ENCODE measurements at places on chromosomes 7 and 10. TPM values are rescaled to one million over a fixed set of nuclear protein-coding genes. Genes with fewer than 3 reads are reported as not detected.

The PILRA gene
- 0.65 TPM for total RNA-seq

The LIPJ gene
- total RNA-seq, result not detected

DNA sequence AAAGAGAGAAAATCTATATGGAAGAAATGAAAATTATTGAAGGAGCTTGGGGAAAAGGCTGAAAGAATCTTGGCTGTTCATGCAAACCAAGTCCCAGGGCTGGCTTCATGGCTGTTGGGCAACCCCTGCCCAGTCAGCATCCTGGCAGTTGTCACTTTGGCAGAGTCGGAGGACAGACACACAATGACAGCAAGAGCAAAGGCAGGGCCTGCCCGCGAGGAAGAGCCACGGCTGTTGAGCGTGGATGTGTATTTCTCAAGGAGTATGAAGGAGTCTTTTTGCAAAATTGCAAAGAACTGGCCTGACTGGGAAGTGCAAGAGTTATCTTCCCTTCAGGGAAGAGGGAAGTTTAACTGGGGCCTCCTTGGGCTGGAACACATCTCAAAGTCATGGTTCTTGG is 11.7 kb downstream of the PTPRE start:
- DNase-seq, result no peak
- no peaks in the 10 kb centered on the region for H3K27me3 ChIP-seq
- H3K4me1 ChIP-seq, result peaks cover 26% of the 10 kb centered on the region
- no peak overlapping the region for H3K4me3 ChIP-seq

DNA sequence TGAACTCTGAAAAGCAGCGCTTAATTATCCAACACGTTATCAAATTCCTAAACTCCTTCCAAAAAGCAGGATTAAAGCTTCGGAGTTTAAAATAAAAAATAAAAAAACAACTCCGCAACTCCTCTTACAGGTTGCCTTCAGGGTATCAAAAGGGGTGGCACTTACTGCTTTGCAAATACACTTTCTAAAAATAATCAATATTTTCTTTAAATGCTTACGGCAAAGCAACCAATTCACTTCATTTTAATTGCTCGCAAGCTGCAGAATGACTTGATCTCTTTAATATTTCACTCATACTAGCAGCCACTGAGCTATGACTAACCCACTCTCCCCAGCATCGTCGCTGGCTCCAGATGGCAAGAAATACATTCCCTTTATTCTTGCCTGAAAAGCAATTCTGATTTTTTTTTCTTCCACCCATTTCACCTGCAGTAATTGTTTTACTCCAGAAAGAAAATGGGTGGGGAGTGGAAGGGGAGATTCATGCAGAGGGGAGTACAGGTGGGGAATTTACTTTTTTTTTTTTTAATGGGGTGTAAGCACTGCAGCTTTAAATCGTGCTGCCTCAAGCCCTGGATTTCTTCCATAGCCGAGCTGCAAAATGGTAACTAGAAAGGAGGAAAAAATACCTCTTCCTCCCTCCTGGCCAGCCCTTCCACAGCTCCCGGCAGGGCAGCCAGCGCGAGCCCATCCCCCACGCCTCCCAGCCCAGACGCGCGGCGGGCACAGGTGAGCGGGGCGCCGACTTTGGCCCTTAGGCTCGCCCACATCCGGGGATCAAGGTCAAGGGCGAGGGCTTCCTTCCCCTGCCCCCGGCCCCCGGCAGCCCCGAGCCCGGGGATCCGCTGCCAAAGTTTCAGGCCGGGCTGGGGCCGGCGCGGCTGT is 54.2 kb upstream of the FHIP2A start:
- peak; percentile 52 for DNase-seq
- no peaks in the 10 kb centered on the region for H3K27me3 ChIP-seq
- H3K36me3 ChIP-seq, result no peaks in the 10 kb centered on the region
- H3K27ac ChIP-seq, result no peak overlapping the region
- peaks cover 9% of the 10 kb centered on the region for H3K4me1 ChIP-seq
- H3K4me3 ChIP-seq, result peak overlapping the region; percentile 74

GRCh38 chr10:100725071-100725471 is 20.3 kb upstream of the PAX2 start:
- H3K4me1 ChIP-seq, result peaks cover 3% of the 10 kb centered on the region
- no peak overlapping the region for H3K4me3 ChIP-seq
- no peak for DNase-seq
- no peaks in the 10 kb centered on the region for H3K36me3 ChIP-seq
- H3K27ac ChIP-seq, result no peak overlapping the region
- peaks cover 48% of the 10 kb centered on the region for H3K27me3 ChIP-seq

GRCh38 chr10:6083523-6084475 is 5.0 kb upstream of the RBM17 start:
- H3K36me3 ChIP-seq, result peaks cover 12% of the 10 kb centered on the region
- H3K4me3 ChIP-seq, result no peak overlapping the region
- H3K27ac ChIP-seq, result no peak overlapping the region
- H3K27me3 ChIP-seq, result peaks cover 53% of the 10 kb centered on the region
- no peak for DNase-seq

- no peak overlapping the region for H3K27ac ChIP-seq
- DNase-seq, result no peak
- no peaks in the 10 kb centered on the region for H3K36me3 ChIP-seq
- H3K27me3 ChIP-seq, result no peaks in the 10 kb centered on the region
- no peak overlapping the region for H3K4me3 ChIP-seq
These were observed 24.6 kb downstream of the VSIR start for GRCh38 chr10:71748671-71749191.

DNA sequence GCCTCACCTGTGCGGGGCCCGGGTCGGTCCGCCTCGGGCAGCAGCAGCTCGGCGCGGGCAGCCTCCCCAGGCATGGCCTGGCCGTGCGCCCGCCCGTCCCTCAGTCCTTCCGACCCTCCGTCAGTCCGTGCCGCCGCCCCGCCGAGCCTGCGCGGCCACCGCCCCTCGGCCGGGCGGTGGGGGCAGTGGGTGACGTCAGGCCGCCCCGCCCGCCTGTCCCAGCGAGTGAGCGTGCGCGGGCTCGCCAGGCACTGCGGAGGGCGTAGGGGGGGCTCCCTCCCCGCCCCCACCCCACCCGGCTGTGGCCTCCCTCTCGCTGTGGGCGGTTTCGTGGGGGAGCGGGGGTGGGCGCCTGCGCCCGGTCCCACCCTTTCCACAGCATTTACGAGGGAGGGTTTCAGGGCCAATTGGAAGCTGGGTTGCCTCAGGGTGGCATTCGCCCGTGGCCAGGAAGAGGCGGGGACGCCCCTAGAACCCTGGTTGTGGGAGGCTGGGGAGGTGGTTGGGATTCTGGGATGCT is at the start of gene NACAD:
TSS of gene NACAD (minus strand) at position 149 of the 520 bp plus-strand sequence. CDS start at position 74, 75 bp downstream.
- no peak within 1 kb of the TSS for H3K4me3 ChIP-seq
- peaks cover 12% of the 10 kb centered on the region for H3K4me1 ChIP-seq
- no peaks in the 10 kb centered on the region for H3K27me3 ChIP-seq

DNA sequence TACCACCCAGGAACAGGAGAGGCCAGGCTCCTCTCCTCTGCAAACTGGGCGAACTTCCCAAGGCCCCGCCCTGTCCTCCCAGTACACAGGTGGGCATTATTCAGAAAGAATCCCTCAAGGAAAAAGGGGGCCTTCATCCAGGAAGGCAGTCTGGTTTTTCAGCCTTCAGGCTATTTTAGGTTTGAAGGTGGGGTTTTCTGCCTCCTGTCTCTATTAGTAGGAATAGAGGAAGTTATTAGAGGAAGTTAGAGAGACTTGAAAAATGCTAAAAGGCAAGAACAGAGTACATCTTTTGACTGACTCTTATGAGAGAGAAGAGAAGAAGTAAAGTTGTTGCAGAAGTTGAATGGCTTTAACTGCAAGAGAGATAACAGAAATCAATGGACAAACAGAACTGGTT is 250.9 kb upstream of the SORCS1 start:
- no peak for DNase-seq
- H3K27me3 ChIP-seq, result no peaks in the 10 kb centered on the region
- H3K4me3 ChIP-seq, result no peak overlapping the region

The OR6V1 gene
- total RNA-seq, result not detected

The ERCC6 gene
- total RNA-seq, result 54.0 TPM

DNA sequence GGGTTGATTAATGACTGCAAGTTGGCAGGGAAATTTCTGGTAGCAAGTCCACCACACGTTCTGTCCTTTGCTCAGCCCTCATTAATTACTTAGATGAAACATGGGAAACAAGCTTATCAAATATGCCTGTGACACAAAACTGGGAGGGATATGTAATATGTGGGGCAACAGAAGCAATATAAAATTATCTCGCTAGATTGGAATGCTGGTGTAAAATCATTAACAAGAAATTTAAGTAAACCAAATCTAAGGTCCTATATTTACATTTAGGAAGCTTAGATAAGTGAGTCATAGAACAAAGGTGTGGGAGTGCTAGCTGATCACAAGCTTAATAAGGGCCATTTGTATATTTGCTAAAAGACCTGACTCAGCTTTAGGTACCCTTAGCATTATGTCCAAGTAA is 23.5 kb downstream of the TRPV5 start:
- H3K4me3 ChIP-seq, result no peak overlapping the region
- no peak overlapping the region for H3K27ac ChIP-seq
- peaks cover 81% of the 10 kb centered on the region for H3K27me3 ChIP-seq
- H3K36me3 ChIP-seq, result no peaks in the 10 kb centered on the region

GRCh38 chr10:76036111-76036940 is 604.9 kb downstream of the LRMDA start:
- no peak overlapping the region for H3K4me3 ChIP-seq
- H3K27me3 ChIP-seq, result no peaks in the 10 kb centered on the region
- peak; percentile 63 for DNase-seq
- peaks cover 6% of the 10 kb centered on the region for H3K4me1 ChIP-seq
- no peaks in the 10 kb centered on the region for H3K36me3 ChIP-seq

DNA sequence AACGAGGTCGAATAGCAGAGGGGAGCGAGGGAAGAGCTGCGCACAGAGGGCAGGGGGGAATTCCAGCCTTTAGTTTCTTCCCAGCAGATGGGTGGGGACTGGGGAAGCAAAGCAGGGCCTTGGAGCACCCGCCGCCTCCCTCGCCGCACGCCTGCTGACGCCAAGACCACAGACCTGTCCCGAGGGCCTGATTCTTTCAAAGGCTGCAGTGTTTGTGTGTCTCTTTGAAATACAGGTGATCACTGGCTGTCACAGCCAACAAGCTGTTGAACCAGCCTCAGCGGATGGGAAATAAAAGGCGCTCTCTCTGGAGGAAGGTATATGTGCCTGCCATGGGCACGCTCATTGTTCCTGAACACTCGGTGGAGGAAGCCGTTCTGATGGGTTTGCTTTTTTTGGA is 119.3 kb downstream of the FAM53B start:
- H3K4me1 ChIP-seq, result peaks cover 5% of the 10 kb centered on the region
- H3K4me3 ChIP-seq, result no peak overlapping the region
- no peaks in the 10 kb centered on the region for H3K27me3 ChIP-seq
- peaks cover 13% of the 10 kb centered on the region for H3K36me3 ChIP-seq
- peak overlapping the region; percentile 9 for H3K27ac ChIP-seq

GRCh38 chr7:127810113-127810512 is 158.1 kb downstream of the SND1 start:
- no peaks in the 10 kb centered on the region for H3K27me3 ChIP-seq
- peak overlapping the region; percentile 72 for H3K27ac ChIP-seq
- no peak overlapping the region for H3K4me3 ChIP-seq
- peaks cover 33% of the 10 kb centered on the region for H3K36me3 ChIP-seq

The PDZD7 gene
- 0.58 TPM for total RNA-seq

- DNase-seq, result no peak
- H3K36me3 ChIP-seq, result no peaks in the 10 kb centered on the region
- H3K4me3 ChIP-seq, result no peak overlapping the region
- H3K27ac ChIP-seq, result no peak overlapping the region
- no peaks in the 10 kb centered on the region for H3K4me1 ChIP-seq
These were observed 126.2 kb downstream of the MDFIC start for GRCh38 chr7:115047958-115048720.

DNA sequence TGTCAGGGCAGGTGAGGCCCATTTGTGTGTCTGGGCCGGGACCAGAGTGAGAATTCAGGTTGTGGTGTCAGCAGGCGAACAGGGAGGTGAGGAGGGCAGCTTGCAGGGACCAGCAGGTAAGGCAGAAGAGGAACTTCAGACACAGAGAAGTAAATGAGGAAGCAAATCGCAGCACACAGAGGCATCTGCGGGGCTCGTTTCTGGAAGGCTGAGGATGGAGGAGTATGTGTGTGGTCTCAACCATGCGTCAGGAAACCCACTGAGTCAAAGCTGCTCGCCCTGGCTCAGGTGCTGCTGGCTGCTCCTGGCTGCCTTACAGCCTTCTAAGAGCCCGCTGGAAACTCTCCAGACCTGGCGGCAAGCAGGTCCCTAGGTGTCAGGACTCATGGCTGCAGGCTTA is 26.9 kb upstream of the PITRM1 start:
- no peaks in the 10 kb centered on the region for H3K36me3 ChIP-seq
- DNase-seq, result no peak
- no peaks in the 10 kb centered on the region for H3K27me3 ChIP-seq

The PNLIPRP1 gene
- not detected for total RNA-seq

The CYP2C18 gene
- total RNA-seq, result not detected

DNA sequence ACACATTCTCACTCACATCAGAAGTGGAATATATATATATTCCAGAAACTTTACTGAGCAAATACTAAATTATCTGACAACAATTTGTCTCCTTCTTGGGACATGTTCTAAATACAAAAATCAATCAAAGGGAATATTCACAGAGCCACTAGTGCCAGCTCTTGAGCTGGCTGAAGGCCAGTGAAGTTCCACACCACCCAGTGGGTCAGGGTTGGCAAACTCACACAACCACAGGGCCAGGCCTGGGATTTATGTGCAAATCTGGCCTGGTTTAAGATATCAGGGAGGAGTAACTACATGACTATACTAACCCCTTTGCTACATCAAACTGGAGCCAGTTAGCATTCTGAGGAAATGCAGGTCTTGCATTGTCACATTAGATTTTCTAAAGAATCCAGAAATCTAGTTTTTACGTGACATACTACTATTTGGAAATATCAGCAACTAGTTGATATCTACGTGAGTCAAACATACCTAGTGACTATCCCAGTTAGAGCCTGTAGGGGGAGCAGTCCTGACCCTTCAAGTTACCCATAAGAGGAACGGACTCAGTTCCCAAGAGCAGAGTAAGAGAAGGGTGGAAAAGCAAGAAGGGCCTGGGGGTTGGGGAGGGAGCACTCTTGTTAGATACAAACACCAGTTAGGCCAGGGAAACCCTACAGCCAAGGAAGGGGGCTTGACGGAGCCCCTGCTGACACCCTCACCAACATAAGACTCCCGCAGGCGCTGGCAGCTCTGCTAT is 600.4 kb downstream of the KCNMA1 start:
- H3K27me3 ChIP-seq, result no peaks in the 10 kb centered on the region
- no peak overlapping the region for H3K4me3 ChIP-seq
- H3K36me3 ChIP-seq, result no peaks in the 10 kb centered on the region
- H3K27ac ChIP-seq, result no peak overlapping the region

The TMEM184A gene
- 9.0 TPM for total RNA-seq

DNA sequence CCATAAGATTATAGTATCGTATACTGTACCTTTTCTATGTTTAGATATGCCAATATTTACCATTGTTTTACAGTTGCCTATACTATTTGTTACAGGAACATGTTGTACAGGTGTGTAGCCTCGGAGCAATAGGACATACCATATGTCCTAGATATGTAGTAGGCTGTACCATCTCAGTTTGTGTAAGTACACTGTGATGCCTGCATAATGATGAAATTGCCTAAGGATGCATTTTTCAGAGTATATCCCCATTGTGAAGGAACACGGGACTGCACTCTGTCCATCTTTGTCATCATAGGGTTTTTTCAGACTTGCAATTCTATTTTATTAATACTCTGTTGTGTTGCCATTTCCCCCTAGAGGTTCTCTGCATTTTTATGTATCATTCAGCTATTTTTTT is 50.1 kb downstream of the MCU start:
- no peak overlapping the region for H3K27ac ChIP-seq
- no peaks in the 10 kb centered on the region for H3K27me3 ChIP-seq
- no peak overlapping the region for H3K4me3 ChIP-seq
- H3K36me3 ChIP-seq, result no peaks in the 10 kb centered on the region
- H3K4me1 ChIP-seq, result peaks cover 13% of the 10 kb centered on the region

The PARG gene
- 36.2 TPM for total RNA-seq

GRCh38 chr10:28677888-28678686 is 766 bp downstream of the BAMBI start:
- peaks cover 12% of the 10 kb centered on the region for H3K27me3 ChIP-seq
- peaks cover 7% of the 10 kb centered on the region for H3K4me1 ChIP-seq
- H3K36me3 ChIP-seq, result peaks cover 12% of the 10 kb centered on the region
- H3K27ac ChIP-seq, result peak overlapping the region; percentile 57
- peak overlapping the region; percentile 91 for H3K4me3 ChIP-seq

All from MCF 10A (cell line).